ENCODE measurements at places on chromosomes 4 and X.

GRCh38 chr4:7295911-7296660 lies 103.7 kb downstream of the SORCS2 start:
- peak; percentile 95 for DNase-seq

- DNase-seq, result no peak
Observed at GRCh38 chr4:105870963-105871362, 24.3 kb upstream of the NPNT start.

DNA sequence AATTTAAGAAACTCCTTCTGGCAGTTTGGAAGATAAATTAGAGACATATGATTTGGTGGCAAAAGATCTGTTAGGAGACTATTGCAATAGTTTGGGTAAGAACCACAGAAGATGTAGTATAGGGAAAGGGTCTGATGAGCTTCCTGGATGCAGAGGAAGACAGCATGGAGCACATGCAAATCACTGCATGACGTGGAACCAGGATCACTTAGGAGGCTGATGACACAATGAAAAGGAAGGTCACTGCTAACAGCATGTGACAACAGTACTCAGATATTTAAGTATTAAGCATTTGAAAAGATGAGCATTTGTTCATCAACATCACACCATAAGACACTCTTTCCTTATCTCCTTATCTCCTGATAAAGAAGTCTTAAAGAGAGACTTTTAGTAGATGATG lies 167.8 kb upstream of the LDB2 start:
- no peak for DNase-seq

DNA sequence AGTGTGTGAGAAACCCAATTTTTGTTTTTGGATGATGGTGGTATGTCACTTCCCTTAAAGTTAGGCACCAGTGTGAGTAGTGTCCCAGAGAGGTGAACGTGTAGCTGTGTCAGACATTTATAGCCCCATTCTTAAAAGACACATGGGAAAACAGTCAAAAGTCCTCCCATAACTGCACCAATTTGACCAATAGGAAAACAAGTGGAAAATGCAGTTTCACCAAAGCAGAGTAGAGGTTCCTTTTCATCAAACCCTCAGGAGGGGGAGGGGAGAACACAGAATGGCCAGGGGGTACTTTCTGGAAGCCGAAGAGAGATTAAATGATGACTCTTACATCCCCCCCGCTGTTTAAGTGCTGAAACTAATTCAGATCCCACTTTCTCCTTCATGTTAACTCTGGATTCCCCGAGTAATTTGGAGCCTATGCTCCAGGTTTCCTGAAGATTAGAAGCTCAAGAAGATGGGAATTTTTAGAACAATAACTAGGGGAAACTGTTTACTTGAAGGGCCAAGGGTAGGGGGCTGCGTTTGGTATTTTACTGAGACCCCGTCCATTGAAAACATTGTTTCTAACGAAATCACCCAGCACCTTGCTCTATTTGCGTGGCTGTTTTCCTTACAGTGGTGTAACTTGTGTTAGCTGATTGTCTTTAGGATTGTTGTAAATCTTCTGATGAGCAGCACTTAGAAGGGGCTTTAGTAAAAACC lies 2.1 kb upstream of the LEF1 start:
- DNase-seq, result peak; percentile 84

- DNase-seq, result no peak
Observed at GRCh38 chr4:26490111-26490959, at the start of gene CCKAR. Gene CCKAR, minus strand, starts transcription at chr4:26490484. Its CDS starts 217 bp downstream, at chr4:26490267.

GRCh38 chrX:116246261-116246660 lies 75.7 kb downstream of the AGTR2 start:
- no peak for DNase-seq

GRCh38 chr4:182893047-182893446 lies 24.1 kb downstream of the DCTD start:
- DNase-seq, result no peak

GRCh38 chr4:53780736-53781400 lies 189.6 kb upstream of the LNX1 start:
- no peak for DNase-seq

DNA sequence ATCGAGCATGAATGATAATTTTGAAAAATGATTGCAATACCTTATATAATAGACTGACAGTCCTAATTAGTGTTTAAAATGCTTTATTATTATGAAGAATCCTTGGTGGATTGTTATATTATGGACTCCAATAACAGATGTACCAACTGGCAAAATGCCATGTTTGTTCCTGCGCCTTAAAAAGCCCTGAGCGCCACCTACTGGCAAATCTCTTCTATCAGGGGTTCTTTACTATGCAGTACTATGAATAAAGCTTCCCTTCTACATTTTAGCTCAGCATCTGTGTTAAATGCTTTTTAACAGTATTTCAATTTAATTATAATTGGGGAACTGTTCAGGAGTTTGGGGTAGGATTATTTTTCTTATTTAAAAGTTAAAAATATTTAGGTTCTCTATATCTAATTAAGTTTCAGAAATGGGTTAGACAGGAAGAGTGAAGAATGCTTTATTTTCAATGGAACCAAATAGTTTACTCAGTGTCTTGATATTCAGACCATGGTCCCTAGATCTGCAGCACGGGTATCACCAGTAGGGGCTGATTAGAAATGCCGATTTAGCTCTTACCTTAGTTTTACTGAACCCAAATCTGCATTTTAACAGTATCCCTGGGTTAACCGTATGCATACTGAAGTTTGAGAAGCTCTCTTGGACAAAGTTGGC lies 20.0 kb downstream of the CFAP97 start:
- DNase-seq, result no peak

GRCh38 chr4:166435449-166435848 lies 562.4 kb downstream of the TLL1 start:
- peak; percentile 31 for DNase-seq

DNA sequence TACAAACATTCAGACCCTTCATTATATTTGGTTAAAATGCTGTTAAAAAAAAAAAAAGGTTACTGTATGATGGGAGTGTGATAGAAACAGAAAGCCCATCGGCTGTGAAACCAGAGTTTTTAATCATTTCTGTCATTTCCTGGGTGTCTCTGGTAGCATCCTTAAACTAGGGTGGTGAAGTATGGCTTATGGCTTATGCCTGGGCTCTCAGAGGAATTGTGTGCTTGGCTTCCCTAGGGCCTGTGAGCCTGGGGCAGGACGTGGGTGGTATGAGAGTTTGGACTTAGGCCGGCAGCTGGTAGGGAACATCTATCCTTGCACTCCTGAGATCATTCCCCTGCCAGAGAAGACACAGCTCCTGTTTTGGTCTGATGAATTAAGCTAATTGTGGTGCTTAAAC lies 52.2 kb downstream of the DCUN1D4 start:
- no peak for DNase-seq

GRCh38 chr4:11105715-11106114 lies 323.0 kb downstream of the HS3ST1 start:
- DNase-seq, result no peak

DNA sequence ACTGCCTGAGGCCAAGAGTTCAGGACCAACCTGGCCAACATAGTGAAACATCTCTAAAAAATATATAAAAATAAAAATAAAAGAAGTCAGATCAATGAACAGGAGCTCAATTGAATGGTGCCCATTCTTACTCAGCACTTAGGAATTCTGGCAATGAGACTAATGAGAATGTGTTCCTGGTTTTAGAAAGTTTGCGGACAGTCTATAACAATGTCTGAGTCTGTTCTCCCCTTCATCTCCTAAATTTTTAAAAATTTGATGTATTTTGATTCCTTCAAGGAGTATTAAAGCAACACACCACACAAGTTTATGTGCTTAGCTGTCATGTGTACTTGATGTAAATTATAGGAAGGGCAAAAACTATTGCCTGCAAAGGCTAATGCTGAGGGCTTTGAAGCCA lies 30.6 kb upstream of the KCNIP4 start:
- no peak for DNase-seq

GRCh38 chr4:85632981-85633380 lies 158.0 kb downstream of the ARHGAP24 start:
- no peak for DNase-seq

DNA sequence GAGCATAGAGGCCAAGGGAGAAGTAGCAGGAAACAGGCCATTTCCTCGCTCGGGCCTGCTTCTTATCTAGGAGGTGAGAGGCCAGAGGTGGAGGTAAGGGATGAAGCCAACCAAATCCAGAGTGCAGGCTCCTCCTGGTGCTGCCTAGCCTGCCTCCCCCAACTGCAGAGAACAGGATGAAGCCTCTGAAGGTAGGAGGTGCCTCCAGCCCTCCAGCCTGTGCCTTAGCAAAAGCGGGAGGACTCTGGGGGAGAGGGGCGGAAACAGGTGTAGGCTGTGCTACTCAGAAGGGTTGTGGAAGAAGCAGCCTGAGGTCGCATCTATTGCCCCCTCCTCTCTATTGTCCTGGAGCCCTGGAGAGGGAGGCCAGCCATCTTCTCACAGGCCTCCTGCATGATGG lies 2.9 kb upstream of the MTM1 start:
- DNase-seq, result no peak

- DNase-seq, result no peak
Observed at GRCh38 chr4:40688446-40689095, 58.9 kb upstream of the RBM47 start.

DNA sequence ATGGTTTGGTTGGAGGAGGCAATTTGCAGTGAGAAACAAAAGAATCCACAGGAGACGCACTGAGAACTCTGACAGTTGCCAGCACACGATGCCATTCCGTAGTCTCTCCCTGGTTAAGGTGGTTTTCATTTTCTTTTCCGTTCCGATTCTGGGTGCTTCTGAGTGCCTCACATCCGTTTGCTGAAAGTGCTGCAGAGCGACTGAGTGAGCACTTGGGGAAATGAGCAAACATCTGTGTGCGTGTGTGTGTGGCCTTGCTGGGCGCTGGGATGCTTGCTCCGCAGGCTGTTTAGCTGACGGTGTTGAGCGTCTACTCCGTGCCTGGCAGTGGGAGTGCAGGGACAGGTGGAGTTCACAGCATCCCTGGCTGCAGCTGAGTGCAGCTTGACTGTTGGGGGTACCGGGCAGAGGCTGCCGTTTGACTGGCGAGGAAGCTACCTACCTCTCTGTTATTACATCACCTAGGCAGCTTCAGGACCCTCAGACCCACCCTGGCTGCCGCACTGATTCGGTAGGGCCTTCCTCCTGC lies 49.3 kb downstream of the SORCS2 start:
- DNase-seq, result no peak

DNA sequence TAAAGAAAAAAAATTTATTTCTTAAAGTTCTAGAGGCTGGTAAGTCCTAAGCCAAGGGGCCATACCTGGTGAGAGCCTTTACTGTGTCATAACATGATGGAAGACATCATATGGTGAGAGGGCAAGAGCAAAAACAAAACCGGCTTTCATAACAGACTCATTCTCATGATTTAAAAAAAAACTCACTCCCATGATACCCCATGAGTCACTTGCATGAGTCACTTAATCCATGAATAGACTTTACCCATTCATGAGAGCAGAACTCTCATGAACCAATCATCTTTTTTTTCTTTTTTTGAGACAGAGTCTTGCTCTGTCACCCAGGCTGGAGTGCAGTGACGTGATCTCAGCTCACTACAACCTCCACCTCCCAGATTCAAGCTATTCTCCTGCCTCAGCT lies 369.7 kb upstream of the DIAPH2 start:
- peak; percentile 0 for DNase-seq

DNA sequence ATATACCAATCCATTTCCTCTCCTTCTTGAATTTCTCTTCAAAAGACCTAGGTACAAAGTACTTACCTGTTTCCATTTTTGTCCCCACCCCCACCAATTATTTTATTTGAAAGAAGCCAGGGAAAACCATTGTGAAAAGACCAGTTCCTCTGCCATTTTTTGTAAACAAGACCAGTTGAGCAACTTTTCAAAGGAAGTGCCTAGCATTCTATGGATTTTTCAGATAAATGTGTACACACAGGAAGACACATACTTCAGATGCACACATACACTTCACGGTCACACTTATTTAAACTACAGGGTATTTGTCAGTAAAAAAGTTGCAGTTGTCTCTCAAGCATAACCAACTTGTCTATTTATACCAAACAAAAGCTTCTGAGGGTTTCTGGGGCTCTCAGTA lies 587.2 kb upstream of the KLHL4 start:
- no peak for DNase-seq

- no peak for DNase-seq
Observed at GRCh38 chr4:43709443-43709842, 739.2 kb downstream of the KCTD8 start.

DNA sequence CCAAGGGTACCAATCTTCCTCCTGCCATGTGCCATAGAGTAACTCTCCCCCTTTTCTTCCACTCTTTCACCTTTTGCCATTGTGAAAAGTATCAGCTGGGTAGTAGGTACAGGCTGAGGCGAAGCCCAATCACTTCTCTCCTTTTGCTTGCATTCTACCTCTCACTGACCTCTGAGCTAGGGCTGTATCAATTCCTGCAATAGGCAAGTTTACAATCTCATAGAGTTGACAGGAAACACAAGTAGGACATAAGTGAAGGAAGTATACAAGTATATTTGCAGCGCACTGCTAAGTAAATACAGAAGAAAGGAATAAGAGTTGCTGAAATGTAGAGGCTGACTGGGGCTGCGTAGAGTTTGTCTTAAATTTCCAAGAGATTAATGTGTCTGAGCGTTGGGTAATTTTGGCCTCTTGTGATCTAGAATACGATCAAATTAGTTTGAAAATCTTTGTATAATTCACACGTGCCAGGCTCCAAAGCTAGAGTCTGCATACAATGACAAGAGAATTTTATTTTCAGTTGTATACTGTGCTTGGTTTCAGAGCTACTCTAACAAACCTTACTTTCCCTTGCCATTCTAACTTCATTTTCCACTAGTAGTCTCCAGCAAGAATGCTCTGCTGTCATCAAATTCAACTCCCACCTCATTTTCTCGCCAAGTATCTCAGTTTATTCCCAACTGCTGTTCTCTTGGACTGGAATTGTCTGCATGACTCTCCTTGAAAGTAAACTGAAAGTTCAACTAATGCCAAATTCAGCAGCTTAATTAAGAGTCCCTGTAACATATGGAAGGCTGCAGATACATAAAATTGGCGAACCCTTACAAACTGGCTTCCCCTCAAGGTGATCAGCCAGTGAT lies 90.3 kb downstream of the ATP11C start:
- DNase-seq, result no peak

GRCh38 chr4:86847571-86847970 lies 1.6 kb downstream of the SLC10A6 start:
- DNase-seq, result no peak

DNA sequence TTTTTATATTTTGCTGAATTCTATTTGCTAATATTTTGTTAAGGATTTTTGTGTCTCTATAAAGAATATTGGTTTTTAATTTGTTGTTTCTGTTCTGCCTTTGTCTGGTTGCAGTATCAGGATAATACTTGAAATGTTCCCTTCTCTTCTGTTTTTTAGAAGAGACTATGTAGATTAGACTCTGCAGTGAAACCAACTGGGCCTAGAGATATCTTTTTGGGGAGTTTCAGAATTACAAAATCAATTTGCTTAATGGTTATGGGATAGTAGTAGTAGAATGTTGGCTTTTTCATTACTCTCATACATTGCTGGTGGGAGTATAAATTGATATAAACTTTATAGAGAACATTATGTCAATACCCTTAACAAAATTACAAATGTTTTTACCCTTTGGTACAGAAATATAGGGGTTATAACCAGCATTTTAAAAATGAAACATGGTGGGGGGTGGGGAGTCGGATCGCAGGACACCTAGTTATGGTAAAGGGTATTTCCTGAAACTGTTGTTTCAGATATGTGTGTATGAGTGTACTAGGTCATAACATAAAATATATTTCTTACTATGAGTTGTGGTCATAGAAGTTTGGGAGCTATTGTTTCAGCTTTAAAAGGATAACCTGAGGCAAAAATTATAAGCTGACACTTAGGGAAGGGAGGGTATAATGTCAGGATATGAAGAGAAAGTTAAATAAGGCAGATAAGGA lies 29.0 kb downstream of the CLOCK start:
- no peak for DNase-seq

- DNase-seq, result no peak
Observed at GRCh38 chrX:72492499-72492898, 80.1 kb downstream of the HDAC8 start.

- DNase-seq, result peak; percentile 77
Observed at GRCh38 chr4:25925486-25926201, 11.6 kb downstream of the SMIM20 start.

All from osteoblast (primary cell).